ENCODE measurements at places on chromosomes 7 and 10.
A peak's percentile ranks its signal among the peaks of the same experiment; 100 is the strongest.

- DNase-seq: no peak
Measured at GRCh38 chr10:35423505-35424306, 87.4 kb downstream of the CCNY start.

DNA sequence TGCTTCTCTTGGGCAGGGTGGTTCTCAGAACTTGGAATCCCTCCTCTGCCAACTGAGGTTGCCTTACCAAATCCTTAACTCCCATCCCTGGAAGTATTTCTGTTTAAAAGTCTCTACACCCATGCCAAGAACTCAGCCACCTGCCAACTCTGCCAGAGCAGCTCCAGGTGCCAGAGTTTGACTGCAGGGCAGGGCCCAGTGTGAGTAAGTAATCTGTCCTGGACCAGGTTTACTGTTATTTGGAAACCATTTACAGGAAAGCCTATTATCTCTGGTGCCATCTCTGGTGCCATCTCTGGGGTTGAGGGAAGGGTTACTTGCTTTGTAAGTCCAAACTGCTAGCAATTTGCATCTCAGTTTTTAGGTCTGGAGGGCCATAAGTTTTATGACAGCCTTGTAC lies 2.5 kb downstream of the TSPAN15 start:
- DNase-seq: no peak

- DNase-seq: no peak
Measured at GRCh38 chr7:151757274-151757673, 119.6 kb downstream of the PRKAG2 start.

- no peak for DNase-seq
Measured at GRCh38 chr7:21829731-21830130, 116.0 kb downstream of the CDCA7L start.

DNA sequence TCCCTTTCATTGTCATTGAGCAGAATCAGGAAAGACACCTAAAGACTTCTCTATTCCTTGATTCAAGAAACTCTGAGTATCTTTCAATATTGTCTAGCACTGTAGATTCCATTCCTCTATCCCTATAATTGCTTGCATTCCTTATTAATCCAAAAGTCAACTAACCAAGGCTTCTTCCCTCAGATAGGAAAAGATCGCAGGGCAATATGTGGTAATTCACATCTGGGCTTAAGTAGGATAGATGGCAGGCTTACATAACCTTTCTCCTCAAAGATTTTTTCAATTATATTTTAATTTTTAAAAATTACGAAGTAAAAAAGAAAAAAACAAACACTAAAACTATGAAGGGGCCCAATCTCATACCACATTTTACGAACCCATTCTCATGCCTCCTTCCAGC lies 7.1 kb upstream of the ARHGAP21 start:
- DNase-seq: no peak

DNA sequence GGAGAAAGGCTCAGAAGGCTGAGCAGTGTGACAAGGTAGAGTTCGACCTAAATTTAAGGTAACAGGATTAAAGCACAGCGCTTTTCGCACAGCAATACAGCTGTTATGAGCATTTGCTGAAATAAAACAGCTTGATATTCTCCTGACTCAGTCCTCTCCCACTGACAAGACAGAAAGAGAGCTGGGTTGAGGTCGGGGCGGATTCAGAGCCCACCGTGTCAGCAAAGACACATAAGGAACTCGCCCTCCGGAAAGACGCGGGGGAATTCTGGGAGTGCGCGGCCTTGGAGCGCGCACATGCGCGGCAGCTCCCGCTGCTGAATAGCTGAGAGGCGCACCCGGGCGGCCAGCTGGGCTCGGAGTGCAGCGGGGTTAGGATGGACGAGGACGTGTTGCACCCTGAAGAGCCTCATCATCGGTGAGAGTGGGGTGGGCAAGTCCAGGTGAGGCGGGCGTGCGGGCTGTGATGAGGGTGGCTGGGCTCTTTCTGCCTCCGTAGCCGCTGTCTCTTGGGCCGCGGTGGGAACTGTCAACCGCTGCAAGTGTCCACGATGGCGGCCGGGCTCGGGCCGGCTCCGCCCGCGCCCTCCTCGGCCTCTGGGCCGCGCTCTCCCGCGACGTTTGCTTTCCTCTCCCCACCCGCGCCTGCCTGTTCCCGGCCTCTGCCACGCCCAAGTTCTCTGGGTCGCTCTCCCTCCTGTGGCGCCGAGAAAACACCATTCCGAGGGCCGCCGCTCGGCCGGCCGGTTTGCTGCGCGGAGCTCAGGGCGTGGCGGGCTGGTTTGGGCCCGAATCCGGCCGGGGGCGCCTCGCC lies 120.6 kb downstream of the LYZL1 start:
- peak; percentile 64 for DNase-seq

DNA sequence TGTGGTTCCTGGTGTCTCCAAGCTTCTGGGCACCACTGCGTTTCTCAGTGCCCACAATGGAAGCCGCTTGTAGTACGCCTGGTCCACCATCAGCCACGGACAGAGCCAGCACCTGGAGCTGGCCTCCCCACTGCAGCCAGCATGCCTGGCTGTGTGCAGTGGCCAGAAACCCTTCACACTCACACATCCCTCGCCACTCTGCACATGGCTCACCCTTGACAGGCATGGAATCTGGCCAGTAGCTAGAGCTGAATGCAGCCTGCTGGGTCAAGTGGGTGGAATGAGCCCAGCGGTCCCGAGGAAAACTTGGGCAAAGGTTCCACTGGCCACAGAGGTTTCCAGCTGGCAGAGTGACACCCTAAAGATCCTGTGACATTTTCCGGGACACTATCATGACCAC lies 146.0 kb upstream of the ADO start:
- no peak for DNase-seq

DNA sequence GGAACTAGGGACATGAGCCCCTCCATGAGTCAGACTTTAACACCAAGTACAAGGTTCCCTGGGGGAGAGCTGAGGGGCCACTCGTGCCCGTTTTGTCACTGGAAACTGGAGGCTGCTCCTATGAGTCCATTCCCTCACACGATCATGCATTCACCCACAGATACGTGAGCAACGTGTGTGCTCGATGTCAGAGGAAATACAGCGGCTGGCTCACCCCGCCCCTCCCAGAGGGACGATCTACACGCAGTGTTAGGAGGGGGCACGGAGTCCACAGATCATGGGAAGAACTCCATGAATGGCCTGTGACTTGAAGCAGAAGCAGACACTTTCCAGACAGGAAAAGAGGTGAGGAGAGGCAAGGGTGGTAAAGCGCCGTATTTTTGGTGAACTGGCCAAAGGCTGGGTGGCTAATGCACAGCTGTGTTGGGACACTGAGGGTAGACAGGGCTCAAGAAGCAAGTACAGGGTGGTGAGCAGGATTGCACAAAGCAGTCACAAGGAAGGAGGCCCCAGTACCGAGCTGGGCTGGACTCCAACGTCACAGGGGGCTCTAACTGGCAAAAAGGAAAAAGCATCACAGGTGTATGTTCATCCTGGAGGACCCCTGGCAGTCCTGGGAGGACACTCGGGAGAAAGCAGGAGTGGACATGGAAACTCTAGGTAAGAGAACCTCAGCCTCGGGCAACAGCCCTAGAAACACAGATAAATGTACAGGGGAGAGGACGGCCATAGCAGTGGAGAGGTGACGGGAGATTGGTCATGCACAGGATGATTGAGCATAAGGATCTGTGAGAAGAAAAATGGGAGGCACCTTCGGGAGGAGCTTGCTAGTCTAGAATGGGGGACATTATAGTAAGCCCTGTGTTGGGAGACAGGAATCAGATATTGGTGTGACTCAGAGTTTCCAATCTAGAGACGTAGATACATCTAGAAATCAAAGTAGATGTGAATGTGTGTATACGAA lies 41.2 kb downstream of the TNS3 start:
- no peak for DNase-seq

DNA sequence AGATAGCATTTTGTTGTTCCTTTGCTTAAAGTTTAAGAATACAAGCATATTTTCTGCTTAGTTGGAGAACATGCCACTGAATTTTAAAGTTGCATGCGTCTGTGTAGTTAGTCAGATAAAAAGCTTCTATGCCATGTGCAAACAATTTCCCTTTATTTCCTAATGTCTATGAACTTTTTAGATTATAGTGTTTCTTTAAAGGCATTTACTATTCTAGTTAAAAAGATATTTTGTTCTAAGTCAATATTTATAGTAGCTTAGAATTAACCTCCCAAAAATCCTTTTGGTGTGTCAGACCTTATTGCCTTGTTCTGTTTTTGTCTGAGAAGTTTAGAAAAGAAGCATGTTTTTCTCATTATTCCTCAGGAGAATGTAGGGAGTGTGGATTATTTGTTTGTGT lies 99.0 kb upstream of the GATA3 start:
- DNase-seq: no peak

- peak; percentile 74 for DNase-seq
Measured at GRCh38 chr7:65980478-65981250, 1.3 kb downstream of the GUSB start.

DNA sequence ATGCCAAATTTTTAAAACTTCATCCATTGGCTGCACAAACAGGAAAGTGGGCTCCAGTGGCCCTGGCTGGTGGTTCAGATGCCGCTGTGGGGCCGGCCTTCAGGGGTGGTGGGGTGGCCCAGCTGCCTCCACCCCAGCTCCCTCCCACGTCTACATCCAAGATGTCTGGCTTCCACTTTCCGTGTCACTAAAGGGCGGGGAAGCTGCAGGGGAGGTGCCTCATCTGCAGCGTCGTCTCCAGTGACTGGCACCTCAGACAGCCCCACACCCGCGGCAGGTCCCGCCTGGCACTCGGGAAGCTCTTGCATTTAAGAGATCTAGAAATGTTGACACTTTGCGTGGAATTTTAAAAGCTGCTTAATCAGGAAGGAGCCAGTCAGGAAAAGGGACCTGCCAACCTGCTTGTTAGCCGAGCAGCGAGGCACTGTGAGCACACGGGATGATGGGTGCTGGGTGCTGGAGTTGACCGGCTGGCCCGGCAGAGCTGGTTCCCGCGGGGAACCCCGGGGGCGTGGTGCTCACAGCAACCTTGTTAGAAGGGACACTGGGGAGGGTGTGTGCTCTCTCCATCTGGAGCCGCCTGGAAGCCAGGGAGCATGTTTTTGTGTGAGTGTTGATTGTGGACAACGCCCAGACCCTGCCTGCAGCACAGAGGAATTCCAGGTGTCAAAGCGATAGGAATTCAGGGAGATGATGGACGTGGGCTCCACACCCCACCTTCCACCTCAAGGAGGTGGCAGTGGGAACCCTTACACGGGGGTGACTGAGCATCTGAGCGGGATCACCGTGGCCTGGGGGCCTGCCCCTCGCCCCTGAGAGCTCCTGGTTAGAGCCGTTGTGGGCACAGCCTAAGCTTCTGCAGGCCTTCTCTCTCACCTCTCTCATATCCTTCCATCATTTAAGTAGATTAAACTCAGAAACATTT lies 320.5 kb downstream of the PTPRN2 start:
- no peak for DNase-seq

DNA sequence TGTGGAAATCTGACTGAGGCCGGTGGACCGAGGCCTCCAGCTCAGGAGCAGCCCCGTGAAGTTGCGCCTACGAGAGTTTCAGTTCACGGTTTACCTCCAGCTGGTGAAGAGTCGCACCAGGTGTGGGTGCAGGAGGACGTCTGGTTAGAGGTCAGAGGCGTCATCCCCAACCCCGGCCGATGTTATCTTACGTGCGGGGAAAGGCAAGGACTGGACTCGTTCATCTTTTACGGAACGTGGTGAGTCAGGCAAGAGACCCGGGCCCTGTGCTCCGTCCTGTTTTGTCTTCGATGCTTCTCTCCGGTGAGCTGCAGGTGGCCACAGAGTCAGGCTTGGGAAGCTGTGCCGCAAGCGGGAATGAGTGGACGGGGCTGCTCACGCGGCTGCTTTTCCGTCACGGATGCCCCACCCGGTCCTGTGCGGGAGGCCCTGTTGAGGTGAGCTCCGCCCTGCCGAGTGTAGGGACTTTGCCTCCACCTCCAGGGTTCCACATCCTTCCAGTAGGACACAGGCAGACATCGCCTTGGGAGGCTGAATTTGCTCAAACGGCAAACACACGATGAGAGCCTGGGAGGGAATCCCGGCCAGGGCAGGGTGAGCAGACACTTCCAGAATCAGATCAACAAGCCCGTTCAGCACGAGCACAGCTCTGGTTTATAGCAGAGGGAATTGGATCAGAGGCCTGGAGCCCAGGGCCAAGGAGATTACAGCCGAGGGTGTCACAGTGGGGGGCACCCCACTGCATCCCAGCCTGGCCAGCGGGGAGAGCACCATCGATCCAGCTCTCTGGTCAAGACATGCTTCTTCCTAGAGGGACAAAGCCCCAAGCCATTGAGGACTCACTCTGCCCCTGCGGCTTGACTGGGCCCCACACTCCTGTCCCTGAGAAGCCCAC lies 50.1 kb upstream of the INPP5A start:
- DNase-seq: peak; percentile 1

- no peak for DNase-seq
Measured at GRCh38 chr7:46059308-46060020, 138.4 kb upstream of the IGFBP3 start.

DNA sequence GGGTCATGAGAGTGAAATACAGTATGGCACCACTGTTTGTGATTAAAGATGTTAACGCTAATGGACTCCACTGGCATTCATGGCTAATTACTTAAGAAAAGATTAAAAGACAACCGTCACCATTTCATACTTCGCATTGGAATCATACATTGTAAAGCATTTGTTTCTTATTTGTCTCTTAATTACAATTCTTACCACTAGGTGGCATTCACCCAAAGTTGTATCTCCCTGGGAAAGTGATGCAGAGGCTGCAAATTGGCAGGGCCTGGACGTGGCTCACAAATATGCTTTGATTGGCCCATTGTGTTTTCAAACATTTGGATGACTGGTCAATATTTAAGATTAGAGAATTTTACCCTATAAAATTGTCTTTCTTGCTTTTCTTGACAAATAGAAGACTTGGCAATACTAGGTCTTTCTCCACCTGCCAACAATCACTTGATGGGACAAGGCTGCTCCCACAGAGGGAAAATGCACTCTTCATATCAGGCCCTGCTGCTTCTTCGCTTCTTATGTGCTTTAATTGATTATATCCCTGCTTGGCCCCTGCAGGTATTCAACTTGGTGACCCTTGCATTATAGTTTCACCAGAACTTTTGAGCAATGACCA lies 72.1 kb upstream of the STARD3NL start:
- DNase-seq: peak; percentile 25

GRCh38 chr10:88026031-88026430 lies 162.6 kb downstream of the PTEN start:
- no peak for DNase-seq

GRCh38 chr10:75607576-75607975 lies 176.2 kb downstream of the LRMDA start:
- no peak for DNase-seq

GRCh38 chr7:7183838-7184463 lies 1.6 kb downstream of the C1GALT1 start:
- DNase-seq: no peak

DNA sequence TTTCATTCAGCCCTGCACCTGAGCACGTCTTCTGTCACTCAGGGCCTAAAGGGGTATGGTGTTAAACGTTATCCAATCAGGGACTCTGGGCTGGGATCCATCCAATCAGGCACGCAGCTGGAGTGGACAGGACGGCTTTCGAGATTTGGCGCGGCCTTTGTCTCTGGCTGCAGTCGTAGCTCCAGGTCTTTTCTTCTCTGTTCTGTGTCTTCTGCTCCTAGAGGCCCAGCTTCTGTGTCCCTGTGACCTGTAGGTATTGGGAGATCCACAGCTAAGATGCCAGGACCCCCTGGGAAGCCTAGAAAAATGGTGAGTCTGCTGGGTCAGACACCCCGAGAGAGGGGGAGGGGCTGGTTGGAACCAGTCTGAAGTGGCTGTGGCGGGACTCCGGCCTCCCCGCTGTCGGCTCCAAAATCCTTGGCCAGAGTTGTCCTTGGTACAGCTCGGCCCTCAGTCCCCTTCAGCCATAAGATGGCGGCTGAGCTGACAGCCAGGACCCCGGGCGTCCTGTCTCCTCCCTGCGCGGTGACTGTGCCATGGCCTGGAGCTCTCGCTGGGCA lies 11.7 kb upstream of the ZNF680 start:
- no peak for DNase-seq

Data from activated CD4-positive, alpha-beta T cell treated with anti-CD3 and anti-CD28 coated beads for 36 hours (primary cell).